ENCODE measurements at places on chromosomes 12 and 14. TPM values are rescaled to one million over a fixed set of nuclear protein-coding genes. Genes with fewer than 3 reads are reported as not detected.

Gene RNASE3
- 0.18 TPM for polyA plus RNA-seq

GRCh38 chr14:81371802-81372201 is 28.3 kb downstream of the STON2 start:
- no peaks in the 10 kb centered on the region for H3K4me1 ChIP-seq
- peaks cover 2% of the 10 kb centered on the region for H3K36me3 ChIP-seq
- no peak for DNase-seq
- H3K4me3 ChIP-seq = no peak overlapping the region
- H3K27me3 ChIP-seq = no peaks in the 10 kb centered on the region

DNA sequence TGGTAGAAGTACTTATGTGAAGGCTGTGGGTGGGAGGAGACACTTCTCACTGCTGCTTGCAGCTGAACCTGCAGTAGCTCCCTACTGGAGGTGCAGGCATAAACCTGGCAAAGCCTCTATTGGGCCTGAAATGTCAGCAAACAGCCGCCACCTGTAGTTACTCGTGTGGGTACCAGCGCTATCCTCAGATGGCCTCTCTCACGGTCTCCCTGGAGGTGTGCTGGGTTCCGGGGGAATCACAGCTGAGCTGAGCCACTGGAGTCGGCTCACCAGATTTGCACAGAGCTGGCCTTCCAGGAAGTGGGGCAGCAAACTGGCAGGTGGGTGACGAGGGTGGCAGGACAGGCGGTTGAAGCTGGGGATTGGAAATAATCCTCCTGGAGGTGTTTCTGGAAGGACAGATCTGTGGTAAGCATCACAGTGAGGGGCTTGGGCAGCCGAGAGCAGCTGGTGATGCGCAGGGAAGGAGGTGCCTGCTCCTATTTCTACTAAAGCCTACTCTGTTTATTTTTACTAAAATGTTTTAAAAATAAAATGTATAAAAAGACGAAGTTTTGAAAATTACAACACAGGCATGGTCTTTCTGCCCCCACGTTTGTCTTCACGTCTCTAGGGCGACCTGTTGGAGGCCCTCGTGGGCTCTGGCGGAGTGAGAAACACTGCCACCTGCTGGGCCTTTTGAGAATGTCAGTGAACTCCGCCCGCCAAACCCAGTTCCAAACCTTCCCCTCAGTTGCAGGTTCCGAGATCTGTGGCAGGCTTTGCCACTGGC is 67.8 kb upstream of the PLEKHG3 start:
- peak overlapping the region; percentile 30 for H3K27ac ChIP-seq
- H3K4me3 ChIP-seq = no peak overlapping the region
- peak; percentile 75 for DNase-seq
- no peaks in the 10 kb centered on the region for H3K36me3 ChIP-seq

DNA sequence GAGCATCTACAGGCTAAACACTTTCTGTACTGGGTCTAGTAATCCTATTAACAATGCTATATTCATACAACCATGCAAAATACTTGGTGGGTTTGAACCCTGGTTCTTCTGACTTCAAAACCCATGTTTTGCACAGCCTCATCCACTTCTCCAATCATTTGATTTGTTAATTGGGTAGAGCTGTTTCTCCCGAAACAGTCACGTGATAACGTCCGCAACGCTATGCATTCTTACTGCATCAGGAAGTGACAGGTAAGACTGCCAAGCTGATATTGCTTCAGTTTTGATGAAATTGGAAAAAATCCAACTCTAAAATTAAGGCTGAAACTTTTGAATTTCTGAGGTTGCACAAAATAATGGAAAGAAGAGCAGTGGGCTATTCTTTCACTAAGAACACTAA is 30.4 kb upstream of the RNU6-7 start:
- DNase-seq = no peak
- H3K4me3 ChIP-seq = no peak overlapping the region
- no peaks in the 10 kb centered on the region for H3K36me3 ChIP-seq
- H3K4me1 ChIP-seq = no peaks in the 10 kb centered on the region

GRCh38 chr12:67433385-67434175 is 164.4 kb downstream of the CAND1 start:
- H3K36me3 ChIP-seq = no peaks in the 10 kb centered on the region
- H3K27me3 ChIP-seq = no peaks in the 10 kb centered on the region
- H3K27ac ChIP-seq = peak overlapping the region; percentile 88
- no peak for DNase-seq

- H3K27me3 ChIP-seq = no peaks in the 10 kb centered on the region
- no peaks in the 10 kb centered on the region for H3K4me1 ChIP-seq
- no peaks in the 10 kb centered on the region for H3K36me3 ChIP-seq
- no peak for DNase-seq
- H3K4me3 ChIP-seq = no peak overlapping the region
- no peak overlapping the region for H3K27ac ChIP-seq
These were observed 14.9 kb downstream of the RNF212B start for GRCh38 chr14:23252420-23253333.

Gene CIROP
- polyA plus RNA-seq = 0.01 TPM

Gene ACVRL1
- 17.7 TPM for polyA plus RNA-seq

DNA sequence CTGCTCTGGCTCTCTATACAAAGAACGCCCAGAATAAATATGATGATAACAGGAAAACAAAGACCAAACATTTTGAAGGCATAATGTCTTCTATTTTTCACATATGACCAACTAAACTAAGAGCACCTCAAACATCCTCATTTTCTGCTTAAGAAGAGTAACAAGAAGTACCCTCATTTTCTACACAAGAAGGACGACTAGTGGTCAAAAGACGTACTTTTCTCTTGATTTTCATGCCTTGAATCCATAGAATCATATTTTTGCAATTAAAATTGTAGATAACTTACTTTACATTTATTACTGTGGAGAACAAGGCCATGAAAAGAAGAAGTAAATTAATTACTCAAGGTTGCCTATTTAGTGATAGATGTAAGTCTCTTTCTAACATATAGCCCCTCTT is 358.6 kb downstream of the DUSP6 start:
- no peaks in the 10 kb centered on the region for H3K4me1 ChIP-seq
- H3K27me3 ChIP-seq = no peaks in the 10 kb centered on the region
- DNase-seq = peak; percentile 33
- no peak overlapping the region for H3K4me3 ChIP-seq

- no peaks in the 10 kb centered on the region for H3K27me3 ChIP-seq
- no peak overlapping the region for H3K4me3 ChIP-seq
- DNase-seq = no peak
- H3K36me3 ChIP-seq = no peaks in the 10 kb centered on the region
- H3K27ac ChIP-seq = no peak overlapping the region
These were observed 943.8 kb downstream of the SLC16A7 start for GRCh38 chr12:60539592-60539991.

Gene TAS2R8
- polyA plus RNA-seq = not detected

Gene ACSM4
- polyA plus RNA-seq = 0.04 TPM

Gene KRT75
- polyA plus RNA-seq = not detected

DNA sequence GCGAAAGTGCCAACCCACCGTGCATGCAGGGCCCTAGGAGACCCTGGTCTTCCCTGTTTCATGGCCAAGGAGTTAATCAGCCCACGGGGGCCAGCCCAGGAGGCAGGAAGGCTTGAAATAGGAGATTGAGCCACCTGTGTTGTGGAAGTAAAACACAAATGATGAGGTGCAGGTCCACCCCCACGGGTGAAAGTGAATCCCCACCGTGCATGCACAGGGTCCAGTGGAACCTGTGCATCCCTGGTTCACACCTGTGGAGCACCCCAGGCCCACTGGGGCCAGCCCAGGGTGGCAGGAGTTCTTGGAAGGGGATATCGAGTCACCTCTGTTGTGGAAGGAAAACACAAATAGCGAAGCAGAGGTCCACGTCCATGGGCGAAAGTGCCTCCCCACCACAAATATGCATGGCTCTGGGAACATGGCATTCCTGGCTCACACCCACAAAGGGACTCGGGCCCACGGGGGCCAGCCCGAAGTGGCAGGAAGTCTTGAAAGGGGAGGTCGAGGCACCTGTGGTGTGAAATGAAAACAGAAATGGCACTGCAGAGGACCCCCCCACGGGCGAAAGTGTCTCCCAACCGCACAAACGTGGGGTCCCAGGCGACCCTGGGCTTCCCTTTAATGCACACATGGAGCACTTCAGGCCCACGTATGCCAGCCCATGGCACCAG is 381.5 kb downstream of the ALG10 start:
- DNase-seq = no peak
- H3K4me1 ChIP-seq = no peaks in the 10 kb centered on the region
- no peaks in the 10 kb centered on the region for H3K27me3 ChIP-seq
- no peak overlapping the region for H3K27ac ChIP-seq

DNA sequence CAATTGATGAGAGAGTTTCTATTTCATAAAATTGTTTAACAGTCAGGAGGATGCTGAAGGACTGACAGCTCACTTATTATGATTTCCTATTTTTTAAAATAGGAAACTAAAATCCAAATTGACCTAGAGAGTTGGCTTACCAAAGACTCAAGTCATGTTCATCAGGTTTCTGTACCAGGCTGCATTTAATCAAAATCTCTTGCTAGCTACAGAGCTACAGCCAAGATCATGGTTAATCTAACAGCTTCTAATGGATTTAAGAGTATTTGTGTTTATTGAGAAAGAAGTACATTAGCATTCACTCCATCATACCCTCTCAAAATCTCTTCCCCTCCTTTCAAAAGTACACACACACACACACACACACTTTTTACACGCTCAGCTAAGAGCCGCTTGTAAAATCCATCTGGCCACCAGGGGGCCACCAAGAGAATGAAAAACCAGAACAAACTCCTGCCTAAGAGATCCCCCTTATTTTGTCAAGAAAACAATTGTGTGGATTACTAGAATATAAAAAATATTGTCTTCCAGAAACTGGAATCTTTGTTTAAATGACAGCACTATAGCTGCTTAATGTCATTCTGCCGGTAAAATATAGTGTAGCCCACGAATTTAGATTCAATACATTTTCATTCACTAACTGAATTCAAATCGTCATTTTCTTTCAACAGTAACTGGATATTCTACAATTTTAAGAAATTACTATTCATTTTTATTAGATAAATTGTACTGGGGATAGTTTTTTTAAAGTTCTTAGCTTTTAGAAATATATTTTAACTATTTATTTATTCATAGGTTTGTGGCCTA is 334.0 kb downstream of the BTG1 start:
- no peak overlapping the region for H3K27ac ChIP-seq
- no peaks in the 10 kb centered on the region for H3K27me3 ChIP-seq
- no peaks in the 10 kb centered on the region for H3K4me1 ChIP-seq
- H3K4me3 ChIP-seq = no peak overlapping the region
- H3K36me3 ChIP-seq = no peaks in the 10 kb centered on the region

Gene PIK3C2G
- polyA plus RNA-seq = 2.1 TPM

DNA sequence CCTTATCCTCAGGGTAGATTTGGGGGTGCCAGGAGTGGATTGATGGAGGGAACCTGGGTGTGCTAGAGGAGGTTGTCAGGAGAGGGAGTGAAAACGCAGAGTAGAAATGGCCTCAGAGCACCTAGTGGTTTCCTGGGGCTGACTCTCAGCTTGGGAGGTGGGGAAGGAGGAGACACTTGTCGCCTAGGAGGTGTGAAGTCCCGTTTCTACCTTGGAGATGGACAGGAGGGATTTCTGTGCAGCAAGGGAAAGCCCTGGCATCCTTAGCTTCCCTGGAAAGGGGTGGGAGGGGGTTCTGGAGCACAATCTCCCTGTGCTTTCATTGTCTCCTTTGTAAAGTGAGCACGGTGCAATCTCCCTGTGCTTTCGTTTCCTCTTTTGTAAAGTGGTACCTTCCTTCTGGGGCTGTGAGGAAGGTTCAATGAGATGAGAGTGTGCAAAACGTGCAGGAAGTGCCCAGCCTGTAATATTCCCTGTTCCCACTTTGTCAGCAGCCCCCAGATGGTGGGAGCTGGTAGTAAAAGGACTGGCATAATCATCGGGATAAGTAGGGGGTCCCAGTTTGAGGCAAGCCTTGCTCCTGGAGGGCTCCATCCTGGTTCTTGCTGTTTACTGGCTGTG is 1.6 kb downstream of the OAS3 start:
- H3K36me3 ChIP-seq = peaks cover 7% of the 10 kb centered on the region
- peaks cover 13% of the 10 kb centered on the region for H3K4me1 ChIP-seq
- H3K27ac ChIP-seq = no peak overlapping the region
- H3K27me3 ChIP-seq = no peaks in the 10 kb centered on the region

DNA sequence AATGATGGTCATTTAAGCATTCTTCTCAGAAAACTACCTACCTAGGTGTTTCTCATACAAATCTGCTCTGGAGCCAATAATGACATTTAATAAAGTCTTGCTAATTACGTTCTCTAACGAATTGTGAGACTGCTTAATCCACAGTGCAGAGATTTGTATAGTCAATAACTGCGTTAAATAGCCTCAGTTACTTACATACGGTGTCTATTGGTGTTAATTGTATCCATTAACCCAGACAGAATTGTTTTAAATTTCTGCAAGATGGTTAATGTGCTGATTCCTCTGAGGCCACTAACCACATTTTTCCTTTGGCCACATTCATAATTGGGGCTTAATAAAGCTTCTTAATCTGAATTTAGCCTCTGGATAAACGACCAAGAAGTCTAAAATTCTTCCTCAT is 171.7 kb downstream of the SLC41A2 start:
- H3K27me3 ChIP-seq = no peaks in the 10 kb centered on the region
- no peaks in the 10 kb centered on the region for H3K36me3 ChIP-seq
- DNase-seq = no peak
- H3K4me3 ChIP-seq = no peak overlapping the region

Gene ANO2
- polyA plus RNA-seq = 2.7 TPM

- no peaks in the 10 kb centered on the region for H3K4me1 ChIP-seq
- DNase-seq = no peak
- H3K27ac ChIP-seq = no peak overlapping the region
- no peaks in the 10 kb centered on the region for H3K36me3 ChIP-seq
- H3K4me3 ChIP-seq = no peak overlapping the region
These were observed 79.4 kb downstream of the DYRK2 start for GRCh38 chr12:67727702-67728666.

Gene IRAK3
- polyA plus RNA-seq = 3.4 TPM

- H3K4me3 ChIP-seq = no peak overlapping the region
- H3K4me1 ChIP-seq = no peaks in the 10 kb centered on the region
- no peaks in the 10 kb centered on the region for H3K27me3 ChIP-seq
These were observed 458.7 kb downstream of the TMTC2 start for GRCh38 chr12:83145325-83145840.

DNA sequence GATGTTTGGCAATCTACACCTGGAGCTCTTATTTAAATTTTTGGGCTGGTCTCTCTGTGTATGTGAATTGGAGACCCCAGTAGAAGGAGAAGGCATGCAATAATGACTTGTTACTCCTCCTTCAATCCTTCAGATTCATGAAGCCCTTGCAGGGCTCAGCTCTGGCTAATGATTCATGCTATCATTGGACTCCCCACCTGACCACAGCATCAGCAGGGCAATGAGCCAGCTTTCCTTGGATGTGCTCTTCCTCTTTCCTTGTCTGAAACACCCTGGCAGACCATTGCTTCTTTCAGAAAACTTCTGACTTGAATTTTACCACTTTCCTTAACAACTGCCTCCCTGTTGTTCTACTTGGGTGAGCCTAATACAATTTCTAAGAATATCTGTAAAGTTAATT is 1019.2 kb downstream of the AACS start:
- H3K4me3 ChIP-seq = no peak overlapping the region
- H3K27me3 ChIP-seq = no peaks in the 10 kb centered on the region
- DNase-seq = no peak
- no peak overlapping the region for H3K27ac ChIP-seq
- H3K36me3 ChIP-seq = no peaks in the 10 kb centered on the region
- no peaks in the 10 kb centered on the region for H3K4me1 ChIP-seq

DNA sequence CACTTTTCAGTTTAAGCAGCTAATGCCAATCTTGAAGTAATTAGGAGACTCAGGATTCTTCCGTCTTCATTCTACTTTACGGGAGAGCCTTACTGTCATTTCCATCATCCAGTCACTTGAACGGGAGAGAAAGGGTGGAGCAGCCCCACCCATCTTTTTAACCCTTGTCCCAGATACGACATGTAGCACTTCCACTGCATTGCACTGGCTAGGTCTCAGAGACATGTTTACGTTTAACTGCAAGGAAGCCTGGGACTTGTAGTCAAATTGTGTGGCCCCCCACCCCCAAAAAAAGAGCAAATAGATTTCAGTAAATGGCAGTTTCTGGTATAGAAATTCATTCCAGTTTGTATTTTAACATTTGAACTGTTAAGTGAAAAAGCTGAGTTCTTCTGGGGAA is 46.1 kb upstream of the SYT1 start:
- DNase-seq = no peak
- H3K4me3 ChIP-seq = no peak overlapping the region
- H3K36me3 ChIP-seq = no peaks in the 10 kb centered on the region
